Activated CD4-positive, alpha-beta memory T cell treated with anti-CD3 and anti-CD28 coated beads, Interleukin-2, amount 10 ng/mL, durations not matched to agents 7 days and 5 days (primary cell): ENCODE measurements at places on chromosomes 6 and 20. TPM values are rescaled to one million over a fixed set of nuclear protein-coding genes. Genes with fewer than 3 reads are reported as not detected.

GRCh38 chr6:106495014-106495413 is 134.3 kb downstream of the RTN4IP1 start:
- no peak for DNase-seq
- H3K27me3 ChIP-seq: peaks cover 14% of the 10 kb centered on the region
- no peak overlapping the region for H3K27ac ChIP-seq
- H3K4me3 ChIP-seq: no peak overlapping the region
- H3K4me1 ChIP-seq: peaks cover 4% of the 10 kb centered on the region

Gene CCM2L
- not detected for total RNA-seq

- H3K27me3 ChIP-seq: peaks cover 13% of the 10 kb centered on the region
- no peaks in the 10 kb centered on the region for H3K4me1 ChIP-seq
- DNase-seq: no peak
- no peak overlapping the region for H3K27ac ChIP-seq
- H3K4me3 ChIP-seq: no peak overlapping the region
- H3K36me3 ChIP-seq: no peaks in the 10 kb centered on the region
Observed at GRCh38 chr20:44336086-44336485, 757 bp upstream of the R3HDML start.

Gene QRSL1
- total RNA-seq: 12.2 TPM

GRCh38 chr20:39605908-39606307 is 643.8 kb downstream of the DHX35 start:
- H3K4me3 ChIP-seq: no peak overlapping the region
- H3K36me3 ChIP-seq: no peaks in the 10 kb centered on the region
- no peaks in the 10 kb centered on the region for H3K27me3 ChIP-seq
- no peak overlapping the region for H3K27ac ChIP-seq
- no peaks in the 10 kb centered on the region for H3K4me1 ChIP-seq

Gene SNX3
- total RNA-seq: 86.3 TPM

Gene GINM1
- total RNA-seq: 18.4 TPM

GRCh38 chr6:71420693-71421328 is 132.2 kb downstream of the OGFRL1 start:
- peaks cover 51% of the 10 kb centered on the region for H3K27me3 ChIP-seq
- peaks cover 3% of the 10 kb centered on the region for H3K36me3 ChIP-seq
- no peaks in the 10 kb centered on the region for H3K4me1 ChIP-seq
- H3K27ac ChIP-seq: no peak overlapping the region

GRCh38 chr6:142803032-142803431 is 141.9 kb downstream of the HIVEP2 start:
- H3K4me1 ChIP-seq: peaks cover 32% of the 10 kb centered on the region
- H3K4me3 ChIP-seq: no peak overlapping the region
- no peaks in the 10 kb centered on the region for H3K27me3 ChIP-seq
- no peak overlapping the region for H3K27ac ChIP-seq

GRCh38 chr6:77015350-77015749 is 447.9 kb downstream of the HTR1B start:
- no peaks in the 10 kb centered on the region for H3K4me1 ChIP-seq
- H3K27ac ChIP-seq: no peak overlapping the region
- H3K4me3 ChIP-seq: no peak overlapping the region

Gene DEFB121
- not detected for total RNA-seq

DNA sequence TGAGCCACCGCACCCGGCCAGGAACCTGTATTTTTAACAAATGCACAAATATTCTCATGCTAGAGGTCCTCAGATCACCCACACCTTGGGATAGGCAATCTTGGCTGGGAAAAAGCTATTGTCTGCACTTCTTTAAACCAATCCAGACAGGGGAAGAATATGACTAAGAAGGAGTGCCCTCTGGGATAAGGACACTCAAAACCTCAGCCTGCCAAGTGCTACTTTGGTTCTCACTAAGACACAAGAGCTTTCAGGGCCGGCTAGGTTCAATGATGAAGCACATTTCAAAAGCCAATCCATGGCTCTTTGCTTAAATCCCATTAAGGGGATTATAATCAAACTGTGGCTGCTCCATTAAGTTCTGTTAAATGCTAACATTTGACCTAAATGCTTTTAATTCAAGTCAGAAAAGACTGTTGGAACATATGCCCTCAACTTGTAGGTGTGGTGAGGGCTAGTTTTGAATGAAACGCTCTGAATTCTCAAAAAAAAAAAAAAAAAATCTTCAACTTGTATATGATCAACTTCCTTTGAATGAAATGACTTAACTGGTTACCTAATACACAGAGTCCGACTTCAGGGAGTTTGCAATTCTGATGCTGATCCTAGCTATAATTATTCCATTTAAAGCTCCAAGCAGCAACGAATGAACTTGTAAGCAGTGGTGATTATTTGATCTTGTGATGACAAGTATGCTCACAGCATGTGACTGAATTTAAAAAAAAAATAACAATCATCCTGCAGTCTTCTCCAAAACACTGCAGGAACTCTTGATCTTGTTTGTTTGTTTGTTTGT is 56.6 kb downstream of the SLC23A2 start:
- H3K36me3 ChIP-seq: peaks cover 7% of the 10 kb centered on the region
- no peak overlapping the region for H3K4me3 ChIP-seq
- H3K4me1 ChIP-seq: peaks cover 24% of the 10 kb centered on the region
- DNase-seq: no peak
- H3K27ac ChIP-seq: no peak overlapping the region

DNA sequence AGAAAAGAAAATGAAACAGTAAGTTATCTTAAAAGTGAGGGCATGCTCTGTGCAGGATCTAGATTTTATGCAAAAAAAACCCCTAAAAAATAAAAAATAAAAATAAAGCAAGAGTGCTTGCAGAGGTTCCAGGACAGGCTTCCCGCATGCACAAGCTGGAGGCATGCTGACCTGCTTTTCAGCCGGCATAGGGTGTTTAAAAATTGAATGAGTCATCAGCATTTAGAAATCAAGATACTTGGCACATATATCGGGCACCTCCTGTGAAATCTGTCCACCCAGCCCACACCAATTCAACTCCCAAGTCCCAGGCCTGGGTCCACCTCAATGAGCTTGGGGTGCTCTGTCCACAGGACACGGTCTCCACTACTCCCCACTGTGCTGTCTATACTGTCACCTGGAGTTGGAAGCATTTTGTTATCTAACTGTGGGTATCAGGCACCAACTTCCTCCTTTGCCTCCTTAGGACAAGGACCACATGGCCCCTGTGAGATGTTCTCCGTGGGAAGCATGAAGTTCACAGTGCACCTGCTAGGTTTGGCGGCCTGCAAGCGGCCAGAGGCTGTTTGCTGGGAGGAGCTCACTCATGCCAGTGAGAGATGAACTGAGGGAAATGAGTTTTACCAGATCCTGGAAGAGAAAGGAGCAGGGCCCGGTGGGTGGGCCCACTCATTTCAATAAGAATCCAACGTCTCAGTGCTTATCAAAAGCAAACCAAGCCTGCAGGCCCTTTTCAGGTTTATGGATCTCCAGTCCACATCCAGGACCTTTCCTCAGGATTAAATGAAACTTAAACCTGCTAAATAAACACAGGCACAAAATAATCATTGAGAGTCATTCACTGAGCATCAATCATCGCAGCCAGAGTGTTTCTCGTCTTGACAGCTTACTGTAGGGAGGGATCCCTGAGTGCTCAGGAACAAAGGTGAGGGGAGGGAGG is 121.1 kb downstream of the FOXA2 start:
- DNase-seq: no peak
- no peak overlapping the region for H3K27ac ChIP-seq
- no peak overlapping the region for H3K4me3 ChIP-seq
- H3K36me3 ChIP-seq: no peaks in the 10 kb centered on the region
- no peaks in the 10 kb centered on the region for H3K27me3 ChIP-seq
- H3K4me1 ChIP-seq: no peaks in the 10 kb centered on the region

Gene ARHGAP40
- total RNA-seq: not detected
